Activated CD4-positive, alpha-beta T cell treated with anti-CD3 and anti-CD28 coated beads for 36 hours (primary cell): ENCODE measurements at places on chromosomes 3 and 15.

DNA sequence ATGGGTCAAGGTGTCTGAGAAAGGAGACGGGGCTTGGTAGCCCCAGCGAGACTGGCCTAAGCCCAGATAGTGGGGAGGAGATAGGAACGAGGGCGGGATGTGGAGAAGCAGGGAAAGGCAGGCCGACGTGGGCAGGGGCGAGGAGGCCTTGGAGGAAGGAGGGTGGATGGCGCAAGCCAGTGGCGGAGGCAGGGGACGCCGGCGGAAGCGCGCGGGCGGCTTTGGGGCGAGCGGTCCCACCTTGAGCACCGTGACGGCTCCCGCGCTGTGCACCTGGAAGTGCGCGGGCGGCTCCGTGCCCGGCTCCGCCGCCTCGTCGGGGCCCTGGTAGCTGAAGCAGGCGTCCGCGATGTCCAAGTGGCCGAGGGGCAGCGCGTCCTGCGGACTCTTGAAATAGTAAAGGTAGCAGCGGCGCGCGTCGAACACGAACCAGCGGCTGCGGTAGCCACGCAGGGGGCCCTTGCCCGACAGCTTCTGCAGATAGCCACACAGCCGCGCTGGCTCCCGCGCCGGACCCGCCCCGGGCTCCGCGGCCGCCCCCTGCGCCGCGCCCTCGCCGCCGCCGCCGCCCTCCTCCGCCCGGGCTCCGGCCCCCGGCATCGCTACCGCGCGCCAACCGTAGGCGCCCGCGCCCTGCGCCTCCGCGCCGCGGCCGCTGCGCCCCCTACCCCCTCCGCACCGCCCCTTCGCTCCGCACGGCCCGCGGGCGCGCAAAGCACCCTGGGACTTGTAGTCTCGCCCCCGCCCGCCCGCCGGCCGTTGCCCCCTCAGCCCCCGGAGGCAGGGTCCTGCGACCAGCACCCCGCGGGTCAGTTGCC lies at the start of gene TBC1D2B:
Gene TBC1D2B, minus strand, starts transcription at position 659 of the 818 bp plus-strand sequence. Its CDS starts 59 bp downstream, at position 600.
- DNase-seq = peak; percentile 86

GRCh38 chr3:11370191-11370590 lies 98.0 kb downstream of the ATG7 start:
- no peak for DNase-seq

- DNase-seq = no peak
These were observed 224.0 kb downstream of the DPH6 start for GRCh38 chr15:35321926-35322325.

- no peak for DNase-seq
These were observed 18.7 kb downstream of the RYR3 start for GRCh38 chr15:33329457-33329856.

DNA sequence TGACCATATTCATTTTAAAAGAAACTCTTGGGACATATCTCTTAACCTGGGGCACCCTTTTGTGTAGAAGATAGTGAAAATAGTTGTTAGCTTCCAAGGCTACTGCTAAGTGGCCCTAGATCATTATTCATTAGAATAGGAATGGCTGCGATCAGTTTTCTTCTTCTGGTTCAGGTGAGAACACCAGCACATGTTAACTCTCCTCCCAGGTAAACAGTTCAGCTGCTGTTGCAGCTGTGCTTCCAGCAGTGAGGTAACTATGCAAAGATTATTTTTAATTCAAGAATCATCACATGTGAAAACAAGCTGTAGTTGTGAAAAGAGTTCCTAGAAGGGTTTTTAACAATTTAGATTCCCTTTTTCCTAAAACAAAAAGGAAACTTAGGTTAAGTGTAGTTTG lies 43.3 kb downstream of the ZPLD1 start:
- DNase-seq = no peak

DNA sequence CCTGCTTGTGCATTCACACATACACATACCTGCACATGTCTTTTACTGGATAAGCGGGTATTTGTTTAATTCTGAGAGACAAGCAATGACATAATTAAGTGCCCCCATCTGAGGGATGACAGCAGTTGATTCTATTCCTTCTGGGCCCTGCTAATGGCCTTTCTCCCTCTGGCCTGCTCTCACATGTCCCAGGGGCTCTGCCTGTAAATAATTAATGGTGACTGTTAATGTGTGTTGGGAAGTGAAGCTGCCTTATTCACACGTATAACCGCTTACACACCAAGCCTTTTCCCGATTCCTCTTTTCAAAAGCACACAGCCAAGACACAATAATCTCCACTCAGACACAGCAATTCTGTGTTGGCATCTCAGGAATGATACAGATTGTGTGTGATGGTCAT lies 47.8 kb downstream of the LRRK1 start:
- DNase-seq = no peak

GRCh38 chr15:31499236-31499952 lies 172.8 kb downstream of the KLF13 start:
- DNase-seq = no peak

DNA sequence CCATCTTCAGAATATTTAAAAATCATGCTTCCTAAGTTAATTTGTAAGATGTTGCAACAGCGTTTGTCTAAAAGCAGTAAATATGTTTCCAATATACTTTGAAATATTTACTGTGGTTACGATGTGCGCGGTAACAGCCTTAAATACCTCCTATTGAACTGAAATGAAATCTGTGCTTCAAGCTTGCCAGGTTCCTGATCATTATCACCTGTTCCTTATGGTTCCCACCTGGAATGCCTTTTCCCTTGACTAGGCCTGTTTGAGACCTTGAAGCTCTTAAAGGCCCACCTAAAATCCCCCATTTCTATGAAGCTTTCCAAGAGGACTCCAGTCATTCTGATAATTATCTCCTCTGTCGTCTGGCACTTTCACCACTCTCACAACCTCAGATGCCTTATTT lies 146.7 kb downstream of the NAALADL2 start:
- no peak for DNase-seq

DNA sequence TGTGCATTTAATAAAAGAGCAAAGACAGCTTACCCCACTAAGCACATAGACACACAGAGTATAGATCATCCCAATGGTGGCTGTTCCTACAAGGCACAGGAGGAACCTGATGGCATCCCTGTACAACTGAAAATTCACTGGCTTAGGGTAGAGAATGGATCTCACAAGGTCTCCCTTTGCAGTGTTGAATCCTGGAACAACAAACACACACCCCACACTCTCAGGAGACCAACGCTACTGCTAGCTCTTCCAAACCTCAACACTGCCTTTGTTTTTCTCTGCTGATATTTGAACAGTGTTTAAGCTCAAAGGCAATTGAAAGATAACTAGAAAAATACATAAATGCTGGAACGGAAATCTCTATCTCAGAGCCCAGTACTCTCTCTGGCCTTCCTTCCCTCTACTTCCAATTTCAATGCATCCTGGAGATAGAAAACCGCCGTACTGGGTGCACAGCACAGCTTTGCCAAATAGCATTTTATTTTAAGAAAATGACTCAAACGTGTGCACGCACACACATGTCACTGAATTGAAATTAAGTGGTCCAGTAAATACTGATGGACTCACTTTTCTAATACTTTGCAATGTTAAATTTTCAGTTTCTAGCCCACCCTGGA lies 87.5 kb upstream of the ATP13A5 start:
- DNase-seq = no peak

DNA sequence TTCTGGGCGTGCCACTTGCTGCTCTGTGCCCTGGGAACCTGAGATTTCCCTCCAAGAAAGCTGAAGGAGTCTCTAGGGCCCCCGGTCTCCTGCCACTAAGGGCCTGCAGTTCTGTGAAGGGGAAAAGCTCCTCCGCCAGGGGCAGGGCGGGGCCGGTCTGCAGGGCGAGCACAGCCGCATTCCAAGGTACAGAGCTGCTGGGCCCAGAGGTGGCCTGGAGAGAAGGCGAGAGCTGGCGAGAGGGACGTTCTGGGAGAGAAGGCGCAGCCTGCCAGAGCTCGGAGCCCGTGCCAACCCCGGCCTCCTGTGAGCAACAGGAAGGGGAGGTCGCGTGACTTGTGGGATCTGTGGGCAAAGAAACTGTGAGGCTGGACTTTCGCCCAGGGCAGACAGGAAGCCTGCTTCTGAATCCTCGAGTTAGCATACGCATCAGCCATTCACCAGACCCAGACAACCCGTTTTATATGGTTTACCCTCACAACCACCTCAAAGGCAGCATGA lies 500.4 kb downstream of the SHQ1 start:
- DNase-seq = peak; percentile 70

DNA sequence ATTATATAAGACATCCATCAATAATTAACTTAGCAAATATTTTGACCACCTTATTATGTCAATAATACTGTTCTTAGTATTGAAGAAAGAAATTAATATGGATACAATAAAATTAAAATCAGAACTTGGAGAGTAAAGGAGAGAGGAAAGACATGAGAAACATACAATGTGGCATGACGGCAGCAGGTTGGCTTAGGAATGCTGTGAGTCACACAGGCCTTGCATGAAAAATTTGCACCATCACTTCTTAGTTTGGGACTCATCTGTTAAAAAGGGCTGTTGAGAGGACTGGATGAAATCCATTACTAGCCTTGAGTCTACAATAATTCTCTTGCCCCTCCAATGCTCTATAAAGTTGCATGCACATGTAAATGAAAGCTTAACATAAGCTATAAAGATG lies 880.8 kb downstream of the ROBO1 start:
- no peak for DNase-seq

- DNase-seq = no peak
These were observed 5.5 kb downstream of the CHAC1 start for GRCh38 chr15:40958723-40959122.

- DNase-seq = peak; percentile 28
These were observed 1.1 kb downstream of the TPRG1 start for GRCh38 chr3:189172668-189173419.

GRCh38 chr3:45272032-45272810 lies 46.1 kb upstream of the TMEM158 start:
- DNase-seq = no peak
